Suppressor macrophage (primary cell): ENCODE measurements at places on chromosomes 1 and 21.

DNA sequence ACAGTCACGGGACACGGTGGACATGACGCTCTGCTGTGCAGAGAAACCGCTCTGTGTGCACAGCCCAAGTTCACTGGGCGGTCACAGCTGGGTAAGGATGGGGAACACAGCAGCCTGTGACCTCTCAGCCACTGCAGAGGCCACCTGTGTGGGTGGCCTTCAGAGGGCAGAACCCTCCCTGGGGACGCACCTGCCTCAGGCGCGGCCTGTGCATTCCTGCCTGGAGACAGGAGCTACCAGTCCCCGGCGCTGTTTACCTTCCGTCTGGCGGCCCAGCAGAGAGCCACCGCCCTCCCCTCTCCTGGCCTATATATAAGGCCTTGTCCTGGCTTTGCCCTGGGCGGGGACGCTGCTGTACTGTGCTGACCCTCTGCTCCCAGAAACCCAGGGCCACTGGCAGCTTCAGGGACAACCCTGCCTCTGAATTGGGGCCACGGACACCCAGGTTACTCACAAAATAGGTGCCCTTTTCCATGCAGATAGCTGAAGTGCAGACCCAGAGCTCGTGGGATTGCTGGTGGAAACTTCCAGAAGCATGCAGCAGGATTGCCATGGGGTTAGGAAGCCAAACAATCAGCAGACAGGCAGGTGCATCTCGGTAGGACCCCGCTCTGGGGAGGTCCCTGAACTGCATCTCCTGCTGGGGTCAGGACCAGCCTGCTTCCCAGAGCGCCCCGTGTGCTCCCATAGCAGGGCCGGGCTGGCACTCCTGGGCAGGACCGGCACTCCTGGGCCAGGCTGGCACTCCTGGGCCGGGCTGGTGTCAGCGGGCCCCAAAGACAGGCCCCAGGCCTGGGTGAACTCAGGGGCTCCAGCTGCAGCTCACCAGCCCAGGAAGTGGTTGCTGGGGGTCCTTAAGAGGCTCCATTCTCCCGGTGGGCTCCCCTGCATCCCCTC lies 83.6 kb downstream of the SIK1 start:
- no peak for DNase-seq

- no peak for DNase-seq
Measured at GRCh38 chr1:185804206-185804605, 70.0 kb downstream of the HMCN1 start.

DNA sequence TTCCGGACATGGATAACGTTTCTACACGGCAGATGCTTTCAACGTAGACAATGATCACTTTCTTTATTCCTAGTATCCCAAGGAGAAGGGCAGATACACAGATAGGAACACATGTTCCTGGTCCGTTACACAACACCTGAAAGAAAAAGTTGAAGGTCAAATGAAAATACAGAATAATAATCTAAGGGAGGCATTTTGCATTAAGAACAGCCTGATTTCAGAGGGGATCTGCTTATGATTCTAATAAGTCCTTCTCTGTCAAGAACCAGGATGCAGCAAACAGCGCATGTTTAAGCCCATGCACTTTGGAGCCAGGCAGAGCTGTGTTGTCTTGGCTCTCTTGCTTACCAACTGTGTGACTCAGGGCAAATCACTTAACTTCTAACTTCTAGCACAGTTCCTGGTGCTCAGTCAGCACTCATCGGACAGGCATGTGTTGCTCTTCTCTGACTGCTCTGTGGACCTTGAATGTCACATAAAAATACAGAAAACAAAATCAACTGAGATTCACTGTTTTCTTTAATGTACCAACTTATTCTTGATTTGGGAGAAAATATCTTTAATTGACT lies 56.3 kb upstream of the CNN3 start:
- DNase-seq, result no peak

DNA sequence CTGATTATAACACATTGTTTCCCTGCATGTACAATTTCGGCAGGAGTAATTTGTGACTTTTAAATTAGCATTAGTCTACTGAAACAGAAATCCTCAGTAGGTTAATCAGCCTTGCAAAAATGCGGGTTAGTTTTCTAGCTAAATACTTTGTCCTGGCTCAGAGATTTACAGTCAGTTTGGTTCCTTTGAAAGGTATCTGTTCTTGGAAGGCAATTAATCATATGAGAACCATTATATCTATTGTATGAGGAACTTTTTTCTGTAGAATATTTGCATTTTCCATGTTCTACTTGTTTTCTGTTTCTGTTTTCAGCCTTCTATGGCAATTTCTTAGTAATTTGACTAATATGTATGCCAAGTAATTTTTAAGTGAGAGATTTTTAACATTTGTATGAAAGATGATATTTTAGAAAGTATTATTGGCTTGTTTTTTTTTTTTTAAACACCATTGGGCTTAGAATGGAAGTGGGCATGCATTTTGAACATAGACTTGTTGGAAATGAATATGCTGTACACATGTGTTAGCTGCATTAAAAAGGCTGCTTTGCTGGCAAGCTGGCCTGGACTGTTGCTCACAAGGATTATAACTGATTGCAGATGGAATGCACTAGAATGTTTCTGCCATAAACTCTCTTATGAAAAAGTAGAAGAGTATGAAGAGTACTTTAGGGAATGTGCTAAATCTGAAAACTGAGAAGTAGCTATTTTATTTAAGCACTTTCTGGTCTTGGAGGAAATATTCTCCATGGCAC lies 26.2 kb downstream of the KIF1B start:
- no peak for DNase-seq

DNA sequence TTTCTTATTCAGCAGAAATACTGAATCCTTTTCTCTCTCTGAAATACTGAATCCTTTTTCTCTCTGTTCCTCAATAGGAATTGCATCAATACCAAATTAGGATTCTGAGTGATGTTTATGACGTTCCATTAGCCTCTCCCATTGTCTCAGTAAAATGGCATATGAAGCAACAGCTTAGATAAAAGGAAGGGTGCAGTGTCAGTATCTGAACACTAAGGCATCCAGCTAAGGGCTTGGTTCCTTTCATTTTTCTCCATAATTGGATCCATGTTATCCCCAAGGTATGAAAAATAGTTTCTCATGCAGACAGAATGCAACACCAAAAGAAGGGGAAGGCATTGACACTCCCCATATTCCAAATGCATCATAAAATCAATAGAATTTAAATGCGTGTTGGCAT lies 61.5 kb upstream of the RAVER2 start:
- no peak for DNase-seq

DNA sequence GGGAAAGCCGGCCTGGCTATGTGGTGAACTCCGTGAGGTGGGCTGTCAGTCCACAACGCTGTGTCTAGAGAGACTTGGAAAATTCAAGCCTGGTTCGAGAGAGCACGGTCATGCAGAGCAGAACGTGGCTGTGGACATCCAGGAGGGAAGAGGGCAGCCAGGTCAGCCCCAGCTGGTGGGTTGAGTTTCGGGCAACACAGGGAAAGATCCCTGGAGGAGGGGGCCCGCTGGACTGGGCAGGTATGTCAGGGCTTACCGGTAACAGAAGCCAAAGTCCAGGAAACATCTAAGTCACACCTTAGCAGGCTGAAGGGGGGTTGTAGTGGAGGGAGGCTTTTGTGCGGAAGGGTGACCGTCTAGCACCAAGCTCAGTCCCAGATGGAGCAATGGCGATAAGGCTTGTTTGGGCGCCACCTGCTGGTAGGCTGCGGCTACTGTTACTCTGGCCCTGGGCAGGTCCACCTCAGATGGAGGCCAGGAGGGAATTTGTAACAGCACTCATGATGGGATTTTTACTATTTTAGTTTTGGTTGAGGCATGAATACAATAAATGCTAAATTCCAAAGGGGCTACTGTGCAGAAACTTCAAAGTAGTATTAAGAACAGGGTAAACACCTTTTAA lies 143.3 kb upstream of the ZNF644 start:
- peak; percentile 87 for DNase-seq

GRCh38 chr1:234603221-234604204 lies 6.5 kb downstream of the IRF2BP2 start:
- DNase-seq, result peak; percentile 28

DNA sequence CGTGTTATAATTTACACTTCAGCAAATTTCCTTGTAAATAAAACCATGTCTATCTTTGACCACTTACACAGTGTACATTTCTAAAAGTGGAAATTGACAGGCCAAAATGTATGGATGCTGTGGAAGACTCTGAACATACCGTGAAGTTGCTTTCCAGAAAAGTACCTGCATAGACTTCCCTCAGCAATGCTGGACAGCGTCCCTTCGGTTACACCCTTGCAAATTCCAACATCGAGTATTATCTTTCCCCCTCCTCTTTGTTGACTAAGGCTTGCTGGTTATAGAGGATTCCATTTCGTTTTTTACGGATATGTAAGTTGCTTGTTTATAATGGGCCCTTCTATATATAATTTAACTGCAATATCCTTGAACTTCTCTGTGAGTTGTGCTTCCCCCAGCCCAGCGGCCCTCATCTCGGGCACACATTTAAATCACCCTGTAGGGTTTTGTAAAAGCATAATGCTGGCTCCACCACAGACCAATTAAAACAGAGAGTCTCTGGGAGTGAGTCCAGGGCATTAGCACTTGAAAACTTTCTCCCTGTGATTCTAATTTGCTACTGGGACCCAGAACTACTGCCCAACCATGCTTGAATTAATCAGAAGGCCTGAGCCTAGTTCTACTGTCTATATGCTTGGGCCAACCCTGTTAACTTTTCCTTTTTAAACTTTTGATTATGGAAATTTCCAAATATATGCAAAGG lies 230.3 kb downstream of the GRIK3 start:
- no peak for DNase-seq

DNA sequence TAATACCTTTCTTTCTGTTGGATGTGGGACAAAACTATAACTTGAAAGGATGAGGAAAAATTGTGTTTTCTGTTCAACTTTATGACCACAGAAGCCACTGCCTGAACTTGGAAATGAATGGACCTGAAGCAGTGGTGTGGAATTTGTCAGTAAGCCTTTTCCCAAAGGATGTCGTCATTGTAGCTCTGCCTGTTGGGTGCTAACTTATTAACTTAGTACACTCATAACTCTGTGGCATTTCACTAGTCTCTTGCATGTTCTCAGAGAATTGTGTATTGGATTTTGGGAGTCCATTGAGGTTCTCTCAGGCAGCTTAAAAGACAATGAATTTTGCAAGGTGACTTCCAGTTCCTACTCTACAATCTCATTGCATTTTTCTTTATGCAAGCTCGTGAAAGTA lies 49.6 kb downstream of the KCNK2 start:
- no peak for DNase-seq

DNA sequence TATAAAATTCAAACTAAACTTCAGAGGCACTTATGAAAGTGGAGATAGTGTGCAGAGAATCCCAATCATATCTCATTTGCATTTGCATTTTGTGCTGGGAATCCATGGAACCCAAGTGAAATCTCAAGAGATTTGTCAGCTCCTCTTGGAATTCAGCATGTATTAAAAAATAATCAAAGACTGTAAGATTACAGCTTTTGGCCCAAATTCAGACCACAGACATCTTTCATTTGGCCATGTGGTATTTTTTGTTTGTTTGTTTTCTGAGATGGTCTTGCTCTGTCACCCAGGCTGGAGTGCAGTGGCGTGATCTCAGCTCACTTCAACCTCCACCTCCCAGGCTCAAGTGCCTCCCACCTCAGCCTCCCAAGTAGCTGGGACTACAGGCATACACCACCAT lies 3.8 kb upstream of the CACYBP start:
- no peak for DNase-seq

GRCh38 chr21:30620522-30620921 lies at the start of gene KRTAP20-4:
Gene KRTAP20-4 (plus strand): TSS chr21:30620627.
- DNase-seq, result no peak

DNA sequence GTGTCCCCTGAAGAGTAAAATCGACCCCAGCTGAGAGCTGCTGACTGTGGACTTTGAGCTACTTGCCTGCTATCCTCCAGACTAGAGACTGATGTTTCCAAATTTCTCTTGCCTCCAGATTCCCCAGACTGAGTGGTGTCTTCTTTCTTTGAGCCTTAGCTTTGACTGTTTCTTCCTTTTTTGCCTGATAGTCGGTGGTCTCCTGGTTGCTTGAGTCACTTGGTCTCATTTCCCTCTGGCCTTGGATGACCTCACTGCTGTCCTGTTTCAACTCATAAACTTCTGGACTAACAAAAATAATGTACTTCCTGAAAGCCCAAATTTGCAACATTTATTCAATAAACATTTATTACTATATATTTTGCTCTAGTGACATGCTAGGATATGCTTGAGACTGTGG lies 52.9 kb upstream of the DIPK1A start:
- DNase-seq, result peak; percentile 76

DNA sequence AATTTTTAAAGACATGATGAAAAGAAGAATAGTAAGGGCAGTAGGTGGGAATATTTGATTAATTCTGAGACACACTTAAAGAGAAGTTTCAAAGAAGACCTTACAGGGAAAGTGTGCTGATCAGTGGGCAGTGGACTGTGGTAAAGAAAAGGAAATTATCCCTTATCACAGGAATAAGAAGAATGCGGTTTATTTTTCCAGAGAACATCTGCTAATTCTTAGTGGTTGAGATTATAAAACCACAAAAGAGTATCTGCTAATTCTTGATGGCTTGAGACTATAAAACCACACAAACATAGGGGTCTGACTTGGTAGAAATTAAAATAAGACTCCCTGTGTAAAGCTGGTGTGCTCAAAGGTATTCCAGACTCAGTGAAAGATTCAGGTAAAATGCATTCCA lies 60.0 kb upstream of the KCTD3 start:
- no peak for DNase-seq

GRCh38 chr1:230069796-230070195 lies 2.8 kb downstream of the GALNT2 start:
- DNase-seq, result no peak

DNA sequence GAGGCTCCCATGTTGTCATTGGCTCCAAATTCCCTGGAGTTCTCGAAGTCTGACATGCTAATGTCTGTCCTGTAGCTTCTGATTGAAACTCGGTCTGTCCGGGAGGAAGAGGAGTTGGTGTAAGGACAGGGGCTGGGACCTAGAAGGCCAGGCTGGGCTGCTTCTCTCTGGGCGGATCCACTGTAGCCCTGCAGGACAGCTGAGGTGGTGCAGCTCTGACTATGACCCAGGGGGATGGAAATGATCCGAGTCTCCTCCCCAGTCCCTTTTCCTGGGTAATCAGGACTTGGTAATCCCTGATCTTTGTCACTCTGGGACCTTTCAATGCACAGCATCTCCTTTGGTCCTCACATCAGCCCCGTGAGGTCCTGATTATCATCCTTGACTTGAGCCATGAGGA lies 10.0 kb upstream of the FCMR start:
- no peak for DNase-seq

- DNase-seq, result no peak
Measured at GRCh38 chr1:227068883-227069282, 128.8 kb downstream of the COQ8A start.

DNA sequence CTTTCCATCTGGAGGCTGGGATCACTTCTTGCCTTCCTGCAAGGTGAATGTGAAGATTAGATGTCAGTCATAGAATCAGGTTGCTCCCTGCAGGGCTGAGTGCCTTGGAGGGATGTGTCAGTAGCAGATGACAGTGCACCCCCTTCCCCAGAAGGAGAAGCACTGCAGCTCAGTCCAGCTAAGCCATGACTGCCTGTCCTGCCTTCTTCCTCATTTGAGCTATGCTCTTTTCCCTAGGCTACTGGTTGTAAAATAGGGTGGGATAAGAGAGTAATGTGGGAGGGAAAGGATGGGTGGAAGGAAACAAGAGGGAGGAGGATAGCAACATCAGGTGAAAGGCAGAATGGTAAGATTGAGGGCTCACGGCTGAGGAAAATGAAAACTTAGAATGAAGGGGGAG lies 11.1 kb upstream of the FABP3 start:
- DNase-seq, result peak; percentile 77

- peak; percentile 10 for DNase-seq
Measured at GRCh38 chr1:87346130-87346814, 17.6 kb downstream of the LMO4 start.

- DNase-seq, result no peak
Measured at GRCh38 chr1:201767339-201767738, 61.6 kb upstream of the IPO9 start.

- no peak for DNase-seq
Measured at GRCh38 chr1:68528243-68528642, 31.4 kb upstream of the DEPDC1 start.
